ENCODE measurements at places on chromosomes 7 and 10. TPM values are rescaled to one million over a fixed set of nuclear protein-coding genes. Genes with fewer than 3 reads are reported as not detected.
A peak's percentile ranks its signal among the peaks of the same experiment; 100 is the strongest.

NEUROD6 gene
- not detected for total RNA-seq

SMKR1 gene
- total RNA-seq = 3.4 TPM

DNA sequence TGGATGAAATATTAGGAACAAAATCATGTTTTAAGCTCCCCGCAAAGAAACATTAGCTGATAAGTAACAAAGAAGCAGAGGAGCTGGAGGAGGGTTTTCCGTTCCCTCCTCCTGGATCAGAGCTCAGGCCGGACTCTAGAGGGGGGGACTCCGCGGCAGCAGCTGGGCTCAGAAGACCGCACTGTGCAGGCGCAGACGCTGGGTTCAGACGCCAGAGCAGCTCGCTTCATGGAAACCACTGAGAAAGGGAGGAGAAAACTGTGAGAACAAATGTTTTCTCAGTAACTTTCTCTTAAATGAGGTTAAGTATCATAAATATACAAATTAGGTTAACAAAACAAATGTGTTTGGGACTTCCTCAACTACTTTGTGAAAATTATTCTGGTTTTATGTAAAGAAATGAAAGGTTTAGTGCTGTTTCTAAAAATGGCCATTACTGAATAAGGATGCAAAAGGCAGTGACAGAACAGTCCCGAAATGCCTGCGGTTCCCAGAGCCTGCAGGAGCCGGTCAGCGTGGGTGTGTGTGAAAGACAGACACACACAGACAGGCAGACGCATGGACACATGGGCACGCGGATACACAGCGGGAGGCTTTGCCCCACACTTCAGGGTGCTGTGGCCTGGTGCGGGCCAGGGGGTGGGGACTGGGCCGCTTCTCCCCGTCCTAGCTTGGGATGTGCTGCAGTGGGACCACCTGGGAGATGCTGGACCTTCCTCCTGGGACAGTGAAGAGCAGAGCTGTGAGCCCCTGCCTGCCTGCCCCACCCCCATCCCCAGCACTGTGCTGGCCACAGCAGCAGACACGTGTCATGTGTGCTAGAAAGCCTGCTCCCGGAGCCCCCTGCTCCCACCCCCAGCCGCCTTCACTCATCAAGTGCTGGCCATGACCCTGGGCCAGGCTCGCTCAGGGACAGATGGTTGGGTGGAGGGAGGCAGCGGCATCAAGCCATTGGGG, 20.3 kb upstream of the ADGRA1 start:
- DNase-seq = no peak

DNA sequence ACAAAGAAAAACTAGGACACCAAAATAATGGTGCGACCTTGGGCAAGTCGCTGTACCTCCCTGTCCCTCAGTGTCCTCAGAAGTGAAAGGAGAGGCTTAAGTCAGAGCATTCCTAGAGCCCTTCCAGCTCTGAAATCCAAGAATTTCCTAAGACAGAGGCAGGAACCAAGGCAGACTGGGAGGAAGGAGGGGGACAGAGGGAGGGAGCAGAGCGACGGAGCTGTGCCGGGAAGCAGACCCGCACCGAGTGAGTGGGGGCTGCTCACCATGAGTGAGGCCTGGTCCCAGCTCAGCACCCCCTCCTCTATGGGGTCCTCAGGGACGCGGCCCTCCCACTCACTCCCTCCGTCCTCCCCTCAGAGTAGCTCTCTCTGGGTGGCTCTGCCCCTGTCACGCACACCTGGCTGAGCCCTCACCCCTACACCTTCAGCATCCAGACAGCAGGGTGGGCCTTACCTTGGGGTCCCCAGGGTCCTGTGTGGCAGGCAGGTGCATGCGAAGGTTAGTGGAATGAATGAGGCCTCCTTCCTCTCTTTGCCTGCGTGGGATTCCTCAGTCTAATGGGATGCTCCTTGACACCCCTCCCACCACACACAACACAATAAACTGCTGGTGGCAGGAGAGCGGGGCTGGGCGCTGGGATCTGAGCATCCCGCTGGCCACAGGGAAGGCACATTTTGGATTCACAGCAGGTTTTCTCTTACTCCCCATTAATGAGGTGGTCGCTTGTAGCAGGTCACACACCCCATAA, 4.6 kb upstream of the SMARCD3 start:
- no peak for DNase-seq

- DNase-seq = no peak
Measured at GRCh38 chr7:50314836-50315592, 10.5 kb downstream of the IKZF1 start.

GRCh38 chr7:48096273-48096672, 7.2 kb downstream of the UPP1 start:
- peak; percentile 35 for DNase-seq

GRCh38 chr10:113764582-113764981, 13.1 kb downstream of the PLEKHS1 start:
- DNase-seq = no peak

- no peak for DNase-seq
Measured at GRCh38 chr7:155544485-155544884, 1.9 kb downstream of the CNPY1 start.

GRCh38 chr7:98488167-98488566, 87.3 kb upstream of the BAIAP2L1 start:
- no peak for DNase-seq

GRCh38 chr7:110407706-110408105, 683.2 kb upstream of the LRRN3 start:
- DNase-seq = no peak

GRCh38 chr10:43235070-43235900, 31.6 kb downstream of the RASGEF1A start:
- peak; percentile 2 for DNase-seq
